ENCODE measurements at places on chromosomes 3 and 15. TPM values are rescaled to one million over a fixed set of nuclear protein-coding genes. Genes with fewer than 3 reads are reported as not detected.

The C3orf62 gene
- total RNA-seq: 1.8 TPM

The SAMD7 gene
- total RNA-seq: not detected

The CTXN2 gene
- not detected for total RNA-seq

The MLH1 gene
- total RNA-seq: 42.7 TPM

The C2CD4B gene
- not detected for total RNA-seq

The LYZL4 gene
- not detected for total RNA-seq

The MUSTN1 gene
- not detected for total RNA-seq

The IL5RA gene
- under 0.01 TPM for total RNA-seq

The NDUFB4 gene
- 32.9 TPM for total RNA-seq

The FAM174B gene
- total RNA-seq: 4.1 TPM

The C3orf20 gene
- not detected for total RNA-seq

Data from bronchial smooth muscle cell (primary cell).